Activated CD4-positive, CD25-positive, alpha-beta regulatory T cell treated with anti-CD3 and anti-CD28 coated beads, Interleukin-2, amount 50 U/mL, for 24 hours (primary cell): ENCODE measurements at places on chromosomes 3 and 15.

- ATAC-seq = no peak
Measured at GRCh38 chr3:131361464-131362421, 19.8 kb upstream of the NUDT16 start.

DNA sequence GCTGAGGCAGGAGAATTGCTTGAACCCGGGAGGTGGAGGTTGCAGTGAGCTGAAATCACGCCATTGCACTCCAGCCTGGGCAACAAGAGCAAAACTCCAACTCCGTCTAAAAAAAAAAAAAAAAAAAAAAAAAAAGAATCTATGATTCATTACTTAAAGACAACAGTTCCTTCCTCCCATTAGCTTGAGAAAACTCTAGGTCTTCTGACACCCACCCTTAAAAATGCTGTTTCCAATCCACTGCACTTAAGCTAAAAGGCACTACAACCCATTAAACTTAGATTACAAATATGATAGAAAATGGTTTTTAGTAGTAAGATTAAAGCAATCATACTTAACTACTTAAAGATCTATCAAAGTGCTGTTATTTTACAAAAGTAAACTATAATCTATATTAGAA is 40.0 kb upstream of the BHLHE40 start:
- ATAC-seq = no peak

DNA sequence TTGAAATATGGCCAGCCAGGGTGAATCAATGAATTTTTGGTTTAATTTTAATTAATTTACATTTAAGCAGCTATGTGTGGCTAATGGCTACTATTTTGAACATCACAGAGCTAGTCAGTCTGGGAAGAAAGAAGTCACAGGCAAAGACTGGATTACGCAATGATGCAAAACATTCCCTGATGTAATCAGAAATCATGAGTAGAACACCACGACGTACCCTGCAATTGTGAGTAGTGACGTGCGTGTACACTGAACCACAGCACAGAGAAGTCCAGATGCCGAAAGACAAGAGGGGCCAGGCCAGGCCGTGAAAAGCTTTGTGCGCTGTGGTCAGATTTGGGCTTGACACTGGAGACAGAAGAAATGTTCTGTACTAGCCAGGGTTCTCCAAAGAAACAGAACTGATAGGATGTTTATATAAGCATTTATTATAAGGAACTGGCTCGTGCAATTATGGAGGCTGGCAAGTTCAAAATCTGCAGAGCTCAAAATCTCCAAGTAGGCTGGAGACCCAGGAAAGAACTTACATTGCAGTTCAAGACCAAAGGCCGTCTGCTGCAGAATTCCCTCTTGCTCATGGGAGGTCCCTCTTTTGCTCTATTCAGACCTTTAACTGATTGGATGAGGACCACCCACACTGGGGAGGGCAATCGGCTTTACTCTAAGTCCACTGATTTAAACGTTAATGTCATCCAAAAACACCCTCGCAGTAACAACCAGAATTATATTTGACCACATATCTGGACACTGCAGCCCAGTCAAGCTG is 44.6 kb downstream of the SH3BP5 start:
- no peak for ATAC-seq

DNA sequence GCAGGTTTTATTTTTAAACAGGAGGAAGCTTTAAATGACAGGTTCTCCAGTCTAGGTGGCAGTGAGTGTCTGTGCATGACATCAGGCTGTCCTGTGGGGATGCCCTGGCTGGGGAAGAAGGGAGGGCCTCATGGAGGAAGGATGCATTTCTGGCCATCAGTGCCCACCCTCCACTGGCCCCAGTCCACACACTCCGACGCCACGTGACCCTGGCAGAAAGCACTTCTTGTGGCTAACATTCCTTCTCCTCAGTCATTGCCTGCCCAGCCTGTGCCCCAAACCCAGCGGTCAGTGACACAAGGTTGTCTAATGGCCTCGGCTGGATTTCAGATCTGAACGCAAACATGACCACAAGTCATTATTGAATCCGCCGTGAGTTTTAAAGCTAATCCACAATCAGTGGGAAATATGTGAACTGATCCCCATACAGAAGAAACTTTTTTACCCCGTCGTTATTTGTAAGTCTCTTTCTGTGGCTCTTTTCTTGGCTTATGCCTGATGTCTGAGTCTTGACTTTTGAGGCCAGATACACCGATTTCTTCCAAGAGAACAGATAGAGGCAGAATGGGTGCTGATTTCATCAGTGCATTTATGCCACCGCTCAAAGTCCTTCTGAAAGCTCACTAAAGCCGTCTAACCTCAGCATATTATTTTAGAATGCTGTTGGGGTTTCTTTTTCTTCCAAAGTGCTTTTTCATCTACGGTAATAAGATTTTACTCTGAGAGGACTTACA is 17.3 kb upstream of the LRRK1 start:
- no peak for ATAC-seq

- ATAC-seq = no peak
Measured at GRCh38 chr3:40661284-40661683, 136.5 kb downstream of the ZNF621 start.

- ATAC-seq = no peak
Measured at GRCh38 chr3:64612082-64612860, 75.5 kb downstream of the ADAMTS9 start.

- ATAC-seq = no peak
Measured at GRCh38 chr15:81567924-81568323, 193.9 kb upstream of the TMC3 start.

DNA sequence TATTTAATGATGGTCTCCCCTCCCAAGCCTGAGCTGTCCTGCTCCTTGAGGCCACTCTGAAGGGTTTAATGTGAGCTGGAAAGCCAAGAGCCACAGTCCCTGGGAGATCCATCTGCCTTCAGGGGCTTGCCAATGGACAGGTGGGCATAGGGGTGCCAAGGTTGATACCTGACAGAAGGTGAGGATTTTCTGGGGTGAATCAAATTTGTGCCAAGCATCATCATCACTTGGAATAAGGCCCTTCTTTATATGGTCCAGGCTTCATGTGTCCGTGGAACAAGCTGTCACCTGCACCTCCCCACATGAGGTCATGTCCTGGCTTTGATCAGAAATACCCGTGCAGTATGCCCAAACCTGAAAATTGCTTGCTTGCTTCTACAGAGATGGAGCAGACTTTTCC is 71.9 kb upstream of the CTNNB1 start:
- ATAC-seq = no peak

- peak; percentile 39 for ATAC-seq
Measured at GRCh38 chr3:151282921-151283320, 4.6 kb upstream of the P2RY14 start.

DNA sequence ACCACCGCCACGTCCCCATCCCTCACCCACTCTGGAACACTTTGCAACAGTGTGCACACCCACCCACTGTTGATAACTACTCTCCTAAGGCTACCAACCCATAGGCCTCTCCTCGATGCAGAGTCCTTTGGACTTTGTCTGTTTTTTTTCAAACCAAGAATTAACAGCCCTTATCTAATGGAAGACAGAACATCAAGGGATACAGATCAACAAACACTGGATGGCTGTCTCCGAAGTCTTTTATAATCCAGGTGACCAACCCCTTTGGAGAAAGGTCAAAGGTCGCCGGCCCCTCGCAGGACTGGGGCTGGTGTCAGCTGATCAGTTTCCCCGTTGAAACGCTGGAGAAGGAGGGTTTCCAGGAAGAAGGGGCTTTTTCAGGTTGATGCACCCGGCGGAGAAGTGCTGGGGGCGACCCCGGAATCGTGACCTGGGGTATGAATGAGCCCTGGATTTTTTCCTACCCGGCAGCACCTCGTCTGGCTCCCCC is 532 bp downstream of the B4GALT4 start:
- ATAC-seq = no peak

DNA sequence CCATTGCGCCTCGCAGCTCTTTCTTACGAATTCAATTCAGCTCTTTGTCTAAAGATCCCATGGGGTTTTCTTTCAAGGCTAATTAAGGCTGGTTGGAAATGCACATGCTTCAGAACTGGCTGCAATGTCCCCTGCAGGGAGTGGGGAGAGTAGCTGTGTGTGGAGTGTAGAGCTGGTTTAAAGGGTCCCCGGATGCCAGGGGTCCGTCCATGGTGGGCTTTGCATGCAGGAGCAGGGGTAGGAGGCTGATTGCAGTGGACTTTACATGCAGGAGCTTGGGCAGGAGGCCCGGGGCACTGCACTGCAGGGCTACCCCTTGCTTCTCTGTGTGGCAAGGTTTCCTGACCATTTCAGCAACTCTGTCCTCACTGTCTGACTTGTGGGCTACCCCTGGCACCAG is 261.6 kb upstream of the LYSMD4 start:
- ATAC-seq = no peak
